A549 (cell line): ENCODE measurements at places on chromosomes 5 and 9.

GRCh38 chr5:75706775-75707174, 10.5 kb downstream of the POC5 start:
- DNase-seq, result no peak

GRCh38 chr9:101432740-101433139, 2.8 kb downstream of the ALDOB start:
- no peak for DNase-seq

GRCh38 chr9:19442240-19442639, 33.4 kb downstream of the ACER2 start:
- DNase-seq, result no peak

- no peak for DNase-seq
These were observed 30.0 kb upstream of the FGD3 start for GRCh38 chr9:92917176-92917800.

- no peak for DNase-seq
These were observed 266.6 kb downstream of the SMARCA2 start for GRCh38 chr9:2281803-2282185.
